ENCODE measurements at places on chromosomes 5 and 9.
A peak's percentile ranks its signal among the peaks of the same experiment; 100 is the strongest.

- no peak for DNase-seq
Observed at GRCh38 chr5:132238901-132239500, 11.3 kb upstream of the P4HA2 start.

DNA sequence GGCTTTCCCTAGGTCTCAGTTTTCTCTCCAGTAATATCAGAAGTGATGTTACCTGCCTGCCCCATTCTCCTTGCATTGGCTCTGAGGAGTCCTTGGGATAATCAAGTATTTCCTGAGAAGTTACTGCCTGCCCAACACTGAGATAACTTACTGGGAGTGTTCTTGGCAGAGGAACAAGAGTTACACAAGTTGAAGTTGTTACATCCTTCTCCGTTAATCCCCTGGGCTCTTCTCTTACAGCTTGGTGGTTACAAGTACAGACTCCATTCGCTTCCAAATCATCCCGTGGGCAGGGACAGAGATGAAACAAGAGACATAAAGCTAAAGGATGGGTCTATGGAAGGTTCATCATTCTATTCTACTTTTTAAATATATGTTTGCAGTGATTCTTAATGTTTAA lies 74.1 kb upstream of the SAP30L start:
- no peak for DNase-seq

GRCh38 chr5:141484641-141485311 lies at the start of gene PCDHGC4:
TSS of gene PCDHGC4 (plus strand) at chr5:141485030. CDS start at chr5:141485174, 144 bp downstream.
- no peak for DNase-seq

- DNase-seq, result peak; percentile 28
Observed at GRCh38 chr5:16690243-16690852, 73.6 kb upstream of the RETREG1 start.

- DNase-seq, result no peak
Observed at GRCh38 chr9:98121058-98121457, 2.0 kb upstream of the TRIM14 start.

DNA sequence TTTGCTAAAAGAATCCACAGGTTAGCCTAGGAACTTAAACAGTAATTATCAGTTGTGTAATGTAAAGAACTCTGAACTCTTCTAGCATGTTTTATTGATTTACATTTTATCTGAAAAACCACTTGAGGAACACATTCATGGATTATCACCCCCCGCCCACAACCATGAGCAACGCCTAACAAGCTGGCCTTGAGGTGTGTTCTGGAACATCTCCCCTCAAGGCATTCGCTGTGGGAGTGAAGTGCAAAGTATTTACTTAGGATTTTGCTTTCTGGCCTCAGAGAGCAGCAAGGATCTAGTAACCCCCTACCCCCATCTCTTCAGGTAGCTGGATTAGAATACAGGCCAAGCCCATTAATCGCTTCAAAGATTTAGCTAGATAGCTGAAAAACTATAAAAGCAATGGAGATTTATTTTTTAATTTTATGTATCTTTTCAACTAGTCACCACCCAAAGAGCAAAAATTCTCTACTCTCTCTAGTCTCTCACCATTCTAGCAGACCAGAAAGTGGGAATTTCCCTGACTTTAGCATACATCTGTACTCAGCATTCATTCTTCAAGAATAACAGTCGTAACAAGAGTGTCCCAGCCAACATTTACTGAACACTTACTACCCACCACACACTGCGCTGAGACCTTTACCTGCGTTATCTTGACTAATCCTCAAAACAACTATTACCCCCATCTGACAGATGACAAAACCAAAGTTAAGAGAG lies 37.2 kb downstream of the DDX31 start:
- DNase-seq, result no peak

DNA sequence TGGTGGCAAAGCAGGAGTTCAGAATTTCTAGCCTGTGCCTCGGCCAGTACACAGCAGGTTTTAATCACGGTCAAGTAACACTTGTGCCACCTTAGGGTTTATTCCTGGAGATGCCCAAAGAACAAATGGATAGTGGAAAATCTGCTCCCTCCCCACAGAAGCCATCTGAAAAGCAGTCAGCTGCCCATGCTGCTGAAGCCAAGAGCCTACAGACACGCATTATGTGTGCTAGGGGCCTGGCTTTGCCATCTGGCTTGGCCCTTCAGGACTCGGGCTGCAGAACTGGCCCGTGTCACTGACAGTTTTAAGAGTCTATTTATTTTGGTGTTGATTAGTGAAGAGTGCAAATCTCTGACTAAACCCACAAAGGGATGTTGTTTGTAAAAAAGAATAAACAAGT lies 11.1 kb downstream of the ARSB start:
- DNase-seq, result no peak

DNA sequence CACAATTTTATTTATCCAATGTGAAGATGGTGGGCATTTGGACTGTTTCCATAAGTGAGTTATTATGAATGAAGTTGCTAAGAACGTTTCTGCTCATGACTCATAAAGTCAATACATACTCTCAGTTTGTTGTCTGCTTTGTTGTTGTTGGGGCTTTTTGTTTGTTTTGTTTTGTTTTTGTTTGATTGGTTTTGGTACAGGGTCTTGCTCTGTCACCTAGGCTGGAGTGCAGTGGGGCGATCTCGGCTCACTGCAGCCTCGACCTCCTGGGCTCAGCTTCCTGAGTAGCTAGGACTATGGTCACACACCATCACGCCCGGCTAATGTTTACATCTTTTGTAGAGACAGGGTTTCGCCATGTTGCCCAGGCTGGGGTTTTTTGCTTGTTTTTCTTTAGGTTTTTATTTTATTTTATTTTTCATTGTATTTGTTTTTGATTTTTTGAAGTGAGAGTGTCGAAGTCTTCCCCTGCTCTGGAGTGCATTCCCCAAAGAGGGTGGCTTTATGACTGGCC lies 18.0 kb downstream of the TRIM7 start:
- no peak for DNase-seq

GRCh38 chr5:168843277-168844015 lies 264.3 kb upstream of the PANK3 start:
- no peak for DNase-seq

GRCh38 chr5:145925803-145926202 lies 10.6 kb upstream of the SH3RF2 start:
- no peak for DNase-seq

- DNase-seq, result no peak
Observed at GRCh38 chr5:173664154-173664526, 47.7 kb upstream of the BOD1 start.

GRCh38 chr9:216866-217265 lies 2.2 kb downstream of the DOCK8 start:
- no peak for DNase-seq

- DNase-seq, result no peak
Observed at GRCh38 chr5:43491326-43491725, 7.7 kb upstream of the TMEM267 start.

GRCh38 chr5:111744455-111744854 lies 12.5 kb downstream of the NREP start:
- no peak for DNase-seq

GRCh38 chr5:176711883-176712282 lies 64.6 kb downstream of the TSPAN17 start:
- no peak for DNase-seq

GRCh38 chr9:134678206-134678605 lies 36.6 kb downstream of the COL5A1 start:
- DNase-seq, result no peak

DNA sequence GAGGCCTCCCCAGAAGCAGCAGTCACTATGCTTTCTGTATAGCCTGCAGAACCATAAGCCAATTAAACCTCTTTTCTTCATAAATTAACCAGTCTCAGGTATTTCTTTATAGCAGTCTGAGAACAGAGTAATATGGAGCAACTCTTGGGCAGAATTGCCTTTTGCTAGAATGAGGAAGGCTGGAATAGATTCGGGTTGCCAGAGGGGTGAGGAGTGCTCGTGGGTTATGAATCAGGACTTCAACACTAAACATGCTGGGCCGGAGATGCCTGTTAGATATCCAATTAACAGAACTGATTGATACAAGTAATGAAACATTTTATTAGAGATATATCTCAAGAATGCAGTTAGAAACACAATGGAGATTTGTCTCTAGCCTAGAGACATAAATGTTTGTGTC lies 140.9 kb upstream of the MAP3K1 start:
- DNase-seq, result no peak

- DNase-seq, result no peak
Observed at GRCh38 chr5:130425424-130425823, 521.2 kb downstream of the CHSY3 start.

DNA sequence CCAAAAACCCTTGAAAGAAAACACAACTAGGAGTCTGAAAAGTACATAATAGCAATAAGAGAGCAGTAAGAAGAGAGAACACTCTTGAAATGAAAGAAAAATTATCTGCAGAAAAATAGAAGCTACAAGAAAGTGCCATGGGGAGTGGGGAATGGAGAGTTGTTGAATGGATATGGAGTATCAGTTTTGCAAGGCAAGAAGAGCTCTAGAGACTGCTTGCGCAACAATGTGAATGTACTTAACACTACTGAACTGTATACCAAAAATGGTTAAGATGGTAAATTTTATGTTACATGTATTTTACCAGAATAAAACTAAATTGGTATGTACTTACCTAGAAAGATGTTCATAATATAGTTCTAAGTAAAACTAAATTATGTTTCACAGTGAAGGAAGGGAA lies 54.8 kb upstream of the RASGRF2 start:
- DNase-seq, result no peak

DNA sequence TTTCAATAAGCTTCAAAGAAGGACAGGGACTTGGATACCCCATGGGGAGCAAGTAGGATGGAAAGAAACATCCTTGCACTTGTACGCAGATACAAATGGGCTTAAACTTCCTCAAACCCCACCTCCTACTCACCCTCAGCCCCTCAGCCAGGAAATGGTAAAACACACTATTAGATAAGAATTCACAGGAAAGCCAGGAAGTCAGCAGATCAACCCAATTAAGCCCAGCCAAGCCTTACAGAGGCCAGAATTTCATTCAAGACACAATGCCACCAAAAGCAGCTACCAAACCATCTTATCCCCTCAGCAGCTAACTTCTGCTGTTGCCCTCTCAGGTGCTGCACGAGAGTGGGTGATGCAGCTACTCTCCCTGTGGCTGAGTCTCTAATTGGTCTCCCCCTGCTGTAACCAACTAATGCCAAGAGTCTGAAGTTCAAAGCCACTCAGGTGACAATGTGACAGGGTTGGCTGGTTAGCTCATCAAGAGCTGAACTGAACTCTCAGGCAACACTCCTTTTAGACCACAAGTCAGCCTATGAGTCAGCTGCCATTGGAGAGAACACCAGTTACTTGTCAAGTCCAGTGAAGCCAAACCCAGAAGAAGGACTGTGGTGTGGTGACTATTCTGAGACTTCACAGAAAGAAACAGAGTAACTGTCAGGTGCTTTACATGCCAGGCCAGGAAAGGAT lies 201.9 kb downstream of the ZNF608 start:
- no peak for DNase-seq

DNA sequence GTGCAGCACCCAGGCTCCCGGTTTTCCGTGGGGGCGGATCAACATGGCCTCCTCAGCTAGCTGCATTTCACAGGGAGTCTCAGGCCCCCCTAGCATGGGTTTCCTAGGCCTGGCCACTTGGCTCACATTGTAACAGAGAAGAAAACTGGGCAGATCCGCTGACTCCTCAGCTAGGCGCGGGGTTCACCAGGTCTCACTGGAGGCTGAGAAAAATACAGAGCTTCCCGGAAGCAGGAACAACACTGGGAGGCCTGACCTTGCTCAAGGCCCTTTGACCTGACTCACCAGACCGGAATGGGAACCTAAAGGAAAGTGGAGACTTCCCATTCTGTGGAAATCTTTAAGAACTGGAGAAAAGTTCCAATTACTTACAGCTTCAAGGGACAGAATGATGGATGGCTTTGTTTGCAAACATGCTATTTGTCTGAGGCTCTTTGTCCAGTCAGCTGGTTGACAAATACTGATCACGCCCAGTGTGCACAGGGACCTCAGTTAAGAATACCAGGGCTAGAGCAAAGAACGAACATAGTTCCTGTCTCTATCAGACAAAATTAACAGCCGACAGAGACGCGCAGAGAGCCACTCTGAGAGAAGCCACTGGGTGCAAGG lies 88.7 kb upstream of the LRRTM2 start:
- no peak for DNase-seq

- no peak for DNase-seq
Observed at GRCh38 chr5:54602475-54602874, 84.9 kb downstream of the SNX18 start.

GRCh38 chr9:125810161-125810560 lies 63.0 kb downstream of the PBX3 start:
- no peak for DNase-seq

GRCh38 chr5:167766957-167767356 lies 524.5 kb upstream of the WWC1 start:
- no peak for DNase-seq

DNA sequence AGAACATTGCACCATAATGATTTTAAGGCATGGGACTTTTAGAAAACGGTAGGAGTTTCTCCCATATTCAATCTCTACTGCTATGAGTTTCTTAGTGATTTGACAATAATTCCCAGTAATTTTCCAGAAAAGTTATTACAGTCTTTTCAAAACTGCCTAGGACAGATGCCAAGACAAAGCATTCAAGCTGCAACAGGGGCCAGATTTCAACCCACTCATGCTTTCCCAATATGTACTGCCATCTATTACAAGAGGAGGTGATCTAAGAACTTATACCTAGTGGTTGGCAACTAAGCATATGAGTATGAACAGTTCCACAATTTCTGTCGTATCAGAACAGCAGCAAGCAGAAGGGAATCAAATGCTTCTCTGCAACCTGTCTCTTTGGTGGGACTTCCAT lies 95.1 kb upstream of the TMED7 start:
- no peak for DNase-seq

DNA sequence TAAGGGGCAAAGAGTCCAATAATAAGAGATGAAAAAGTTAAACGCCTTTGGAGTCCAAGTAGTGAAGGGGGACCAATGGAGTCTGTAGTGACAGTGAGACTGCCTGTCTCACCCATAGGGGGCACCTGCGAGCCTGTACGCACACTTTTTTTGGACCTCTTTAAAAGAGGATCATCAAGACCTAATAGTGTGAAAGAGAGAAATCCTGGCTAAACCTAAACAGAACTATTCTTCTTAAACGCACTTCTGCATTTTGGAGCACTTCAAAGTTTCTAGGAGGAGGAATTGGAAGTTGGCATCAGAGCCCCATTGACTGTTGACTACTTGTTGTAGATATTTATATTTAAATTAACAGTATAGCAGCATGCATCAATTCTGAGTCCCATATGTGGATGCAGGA lies 636.1 kb upstream of the KLF4 start:
- DNase-seq, result no peak
